ENCODE measurements at places on chromosomes 13 and 19.

GRCh38 chr13:60850526-60850925 is 453.5 kb downstream of the TDRD3 start:
- DNase-seq = no peak

- no peak for DNase-seq
Measured at GRCh38 chr19:39183104-39183503, 13.7 kb upstream of the NCCRP1 start.

GRCh38 chr19:46068345-46069258 is 27.8 kb upstream of the IGFL4 start:
- no peak for DNase-seq

DNA sequence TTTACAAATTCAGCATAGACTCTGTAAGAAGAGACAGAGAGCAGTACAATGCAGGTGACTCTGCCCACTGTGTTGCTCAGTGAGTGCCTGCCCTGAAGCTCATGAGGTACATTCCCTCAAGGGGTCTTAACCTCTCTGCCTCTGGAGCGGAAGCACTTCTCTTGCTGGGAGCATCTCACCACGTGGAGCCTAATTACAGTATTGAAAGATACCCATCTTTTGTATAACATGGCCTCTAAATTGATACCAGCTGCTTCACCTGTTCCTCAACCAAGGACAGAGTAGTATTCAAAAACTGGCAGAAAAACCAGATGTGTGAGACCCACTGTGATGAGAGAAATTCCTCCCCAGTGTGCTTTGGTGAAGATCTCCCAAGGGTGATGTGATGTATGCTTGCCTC is 77.1 kb downstream of the SACS start:
- no peak for DNase-seq

GRCh38 chr13:111233080-111233479 is 87.4 kb upstream of the TEX29 start:
- no peak for DNase-seq

- no peak for DNase-seq
Measured at GRCh38 chr13:63408331-63409189, 1992.9 kb upstream of the PCDH20 start.

- DNase-seq = no peak
Measured at GRCh38 chr13:40016953-40017660, 361.6 kb downstream of the COG6 start.

DNA sequence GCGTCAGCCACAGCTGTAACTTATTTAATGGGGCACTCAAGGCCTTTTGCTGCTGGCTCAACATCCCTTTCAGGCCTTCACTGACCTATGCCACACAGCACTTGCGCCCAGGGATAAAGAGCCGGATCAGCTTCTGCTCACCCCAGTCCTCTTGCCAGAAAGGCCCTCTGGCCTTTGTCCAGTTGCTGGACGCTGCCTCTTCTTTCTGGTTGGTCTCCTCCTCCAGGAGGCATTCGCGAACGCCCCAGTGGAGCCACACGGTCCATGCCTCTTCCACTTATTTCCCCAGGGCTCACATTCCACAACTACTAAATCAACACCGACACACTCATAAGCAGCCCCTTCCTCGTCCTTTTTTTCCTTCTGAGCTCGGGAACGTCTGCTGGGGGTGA is 3.7 kb upstream of the ZNF329 start:
- no peak for DNase-seq

- DNase-seq = no peak
Measured at GRCh38 chr13:94717916-94718315, 5.6 kb upstream of the SOX21 start.

DNA sequence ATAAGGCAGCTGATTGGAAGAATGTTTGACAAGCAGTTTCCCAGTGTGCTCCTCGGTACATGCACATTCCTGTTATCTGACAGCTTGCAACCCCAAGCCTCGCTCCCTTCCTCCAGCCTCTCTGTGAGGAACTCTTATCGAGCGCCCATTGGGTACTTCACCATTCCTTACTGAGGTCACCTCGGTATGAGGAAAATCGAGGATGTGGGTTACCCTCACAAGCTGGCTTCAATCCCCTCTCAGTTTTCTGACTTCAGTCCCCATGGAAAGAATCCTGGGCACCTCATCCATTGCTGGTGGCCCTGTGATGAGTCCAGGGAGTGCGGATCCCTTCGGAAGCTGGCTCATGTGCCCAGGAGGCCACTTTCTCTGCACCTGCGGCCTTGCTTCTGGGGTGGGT is 17.3 kb downstream of the TEX29 start:
- no peak for DNase-seq

DNA sequence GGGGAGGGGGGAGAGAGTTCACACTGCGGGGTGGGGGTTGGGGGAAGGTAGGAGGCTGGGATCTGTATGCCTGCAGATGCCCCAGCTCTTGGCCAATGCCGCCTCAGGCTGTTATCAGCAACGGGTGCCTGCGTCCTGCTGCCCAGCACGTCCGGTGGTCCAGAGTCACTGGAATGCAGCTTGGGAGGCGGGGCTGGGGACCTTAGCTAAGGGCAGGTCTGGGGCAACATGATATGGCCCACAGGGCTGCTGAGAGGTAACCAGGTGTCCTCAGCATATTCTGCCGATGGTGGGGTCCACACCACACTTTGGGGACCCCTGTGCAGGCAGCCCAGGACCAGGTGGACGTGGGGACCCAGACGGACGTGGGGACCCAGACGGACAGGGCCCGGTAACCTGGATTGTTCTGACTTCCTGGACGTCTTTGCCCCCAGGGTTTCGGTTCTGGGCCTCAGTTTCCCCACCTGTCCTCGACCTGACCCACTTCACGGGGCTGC is 668 bp upstream of the ARHGAP45 start:
- no peak for DNase-seq

- DNase-seq = no peak
Measured at GRCh38 chr19:10316229-10317044, 622 bp upstream of the FDX2 start.

- DNase-seq = no peak
Measured at GRCh38 chr19:42170715-42171114, 38.5 kb upstream of the POU2F2 start.

DNA sequence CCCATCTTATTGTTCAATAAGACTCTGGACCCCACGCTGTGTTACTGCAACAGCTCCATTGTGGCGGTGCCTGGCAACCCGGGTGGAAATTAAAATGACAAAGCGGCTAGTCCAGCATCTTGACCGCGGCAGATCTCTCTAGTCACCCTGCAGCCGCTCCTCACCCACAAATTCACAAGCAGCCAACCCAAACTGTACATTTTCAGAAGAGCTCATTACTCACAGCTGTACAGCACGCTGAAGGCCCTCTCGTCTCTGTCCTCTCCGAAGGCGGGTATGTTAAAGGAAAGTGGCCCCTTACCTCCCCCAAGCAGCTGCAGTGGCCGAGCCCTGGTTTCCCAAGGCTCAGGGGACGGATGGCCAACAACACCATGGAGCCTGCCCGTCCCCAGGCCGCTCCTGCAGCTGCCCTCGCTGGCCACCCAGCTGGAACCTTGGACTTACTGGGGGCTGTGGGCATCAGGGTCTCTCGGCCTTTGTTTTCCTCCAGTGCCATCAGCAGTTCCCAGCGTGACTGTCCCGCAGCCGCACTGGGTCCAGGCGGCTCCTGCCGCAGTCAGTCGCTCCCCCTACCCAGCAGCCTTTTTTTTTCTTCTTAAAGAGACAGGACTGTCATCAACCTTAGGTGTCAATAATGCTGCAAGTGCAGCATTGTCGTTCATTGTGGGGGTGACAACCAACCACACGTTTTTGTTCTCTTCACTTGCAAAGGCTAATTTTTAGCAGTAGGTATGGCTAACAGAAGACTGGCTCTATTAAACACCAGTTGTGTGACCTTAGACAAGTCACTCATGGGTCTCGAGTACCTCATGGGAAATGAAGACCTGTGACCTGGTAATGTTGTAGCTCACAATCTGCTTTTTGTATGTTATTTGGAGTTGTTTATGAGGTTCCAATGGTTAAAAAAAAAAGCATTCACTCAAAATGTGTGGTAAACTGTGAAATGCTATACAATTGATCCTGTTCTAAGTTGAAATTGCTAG is at the start of gene SACS:
Gene SACS, minus strand, starts transcription at position 532 of the 983 bp plus-strand sequence. CDS start 22,463 bp downstream, outside the sequence.
- no peak for DNase-seq

DNA sequence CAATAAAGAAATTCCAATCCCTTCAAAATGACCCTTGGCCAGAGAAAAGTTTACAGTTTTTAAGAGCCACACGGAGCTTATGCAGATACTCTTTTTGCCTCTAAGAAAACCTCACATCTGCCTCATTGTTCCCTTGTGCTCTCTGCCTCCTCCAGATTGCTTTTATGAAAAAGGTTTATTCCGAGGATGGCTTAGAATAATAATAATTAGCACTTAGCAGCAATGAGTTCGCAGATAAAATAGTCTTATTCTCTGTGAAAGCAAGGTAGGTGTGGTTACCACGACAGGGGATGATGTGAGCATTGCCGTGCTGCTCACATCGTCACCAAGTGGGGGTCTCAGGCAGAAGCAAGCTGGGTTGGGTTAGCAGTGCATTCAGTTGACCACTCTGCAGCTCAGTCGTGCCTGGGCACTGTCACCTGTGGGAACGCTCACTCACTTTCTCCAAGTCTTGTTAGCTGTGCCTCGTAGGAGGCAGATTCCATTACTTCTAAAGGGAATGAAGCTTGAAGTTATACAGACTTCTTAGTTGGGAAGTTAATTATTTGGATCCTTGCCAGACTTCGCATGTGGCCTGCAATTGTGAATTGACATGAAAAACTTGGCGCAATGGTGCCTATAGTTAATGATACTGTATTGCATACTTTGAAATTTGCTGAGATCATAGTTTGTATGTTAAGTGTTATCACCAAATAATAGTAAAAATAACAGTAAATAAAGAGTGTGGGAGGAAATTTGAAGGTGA is 157.2 kb downstream of the MYO16 start:
- DNase-seq = no peak

GRCh38 chr19:4870025-4870700 is 2.7 kb upstream of the PLIN3 start:
- no peak for DNase-seq

GRCh38 chr13:72458701-72459100 is 268.7 kb downstream of the MZT1 start:
- DNase-seq = no peak

GRCh38 chr19:55086730-55087541 is 11.3 kb downstream of the EPS8L1 start:
- DNase-seq = no peak

- no peak for DNase-seq
Measured at GRCh38 chr13:80203496-80203895, 137.4 kb downstream of the SPRY2 start.

- DNase-seq = no peak
Measured at GRCh38 chr13:29847501-29847983, 2.9 kb downstream of the UBL3 start.

GRCh38 chr13:56718791-56719190 is 421.9 kb upstream of the PRR20A start:
- DNase-seq = no peak

GRCh38 chr19:41940731-41941409 is 12.6 kb upstream of the ERFL start:
- no peak for DNase-seq

DNA sequence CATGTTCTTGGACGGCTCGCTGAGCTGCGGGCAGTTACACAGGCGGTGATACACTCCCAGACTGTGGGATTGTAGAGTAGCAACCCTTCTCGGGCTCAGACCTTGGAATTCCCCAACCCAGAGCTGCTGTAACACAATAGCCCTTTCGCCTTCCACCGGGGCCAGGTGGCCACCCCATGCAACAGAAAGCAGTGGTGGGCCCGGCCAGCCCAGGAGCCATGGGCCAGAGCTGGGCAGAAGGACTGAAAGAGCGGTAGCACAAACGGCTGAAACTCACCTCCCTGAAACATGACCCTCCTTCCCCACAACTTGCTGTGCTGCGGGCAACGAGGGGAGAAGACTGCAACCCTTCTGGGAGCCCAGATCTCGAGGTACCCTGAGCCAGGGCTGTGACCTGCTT is 429.0 kb downstream of the SLITRK1 start:
- DNase-seq = no peak

GRCh38 chr13:27252467-27252866 is 1.1 kb downstream of the RPL21 start:
- no peak for DNase-seq

- DNase-seq = no peak
Measured at GRCh38 chr19:45581576-45581975, 3.0 kb downstream of the OPA3 start.

- DNase-seq = no peak
Measured at GRCh38 chr13:40186626-40187323, 479.7 kb downstream of the FOXO1 start.

GRCh38 chr19:2540646-2541454 is 64.9 kb downstream of the GADD45B start:
- DNase-seq = no peak

DNA sequence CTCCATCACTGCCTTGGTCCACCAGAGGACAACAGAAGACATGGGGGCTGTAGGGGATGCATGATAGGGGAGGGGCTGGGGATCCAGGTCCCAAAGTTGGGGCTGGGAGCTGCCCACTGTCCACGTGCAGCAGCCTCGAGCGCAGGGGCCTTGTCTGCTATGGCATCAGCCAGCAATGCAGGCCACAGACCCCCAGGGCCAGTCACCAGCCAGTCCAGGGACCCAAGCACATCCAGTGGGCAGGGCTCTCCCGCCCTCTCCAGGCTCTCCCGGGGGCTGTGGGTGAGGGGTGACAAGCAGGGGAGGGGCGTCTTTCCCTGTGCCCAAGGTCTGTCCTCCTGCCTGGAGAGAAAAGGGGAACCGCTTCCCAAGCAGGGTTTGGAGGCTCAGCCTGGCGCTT is 32.8 kb downstream of the PEPD start:
- no peak for DNase-seq

GRCh38 chr19:19777692-19778091 is 43.9 kb downstream of the ZNF506 start:
- DNase-seq = no peak

DNA sequence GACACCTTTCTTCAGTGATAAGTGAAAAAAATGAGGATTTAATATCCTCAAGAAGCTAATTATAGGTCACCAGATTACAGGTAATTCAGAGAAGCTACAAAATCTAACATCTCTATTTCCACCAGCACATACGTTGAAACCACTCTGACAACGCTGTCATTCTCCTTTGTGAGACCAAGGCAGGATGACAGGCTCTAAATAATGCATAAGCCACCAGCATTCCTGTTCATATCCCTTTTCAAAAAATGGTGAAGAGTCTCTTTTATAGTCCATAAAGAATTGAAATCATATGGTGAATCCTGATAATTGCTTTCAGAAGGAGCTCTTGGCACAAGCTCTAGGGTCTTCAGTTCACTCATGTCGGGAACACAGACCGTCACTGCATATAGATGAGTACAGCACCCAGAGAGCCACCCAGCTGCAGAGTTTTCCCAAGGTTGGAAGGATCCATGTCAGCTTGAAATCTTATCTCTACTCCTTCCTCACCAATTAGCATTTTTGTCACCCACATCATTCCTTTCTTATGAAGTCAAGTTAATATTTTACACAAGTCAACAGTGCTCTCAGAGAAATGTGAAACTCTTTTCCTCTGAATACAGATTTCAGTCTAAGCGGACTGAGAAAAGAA is 431.4 kb downstream of the TBC1D4 start:
- DNase-seq = no peak

DNA sequence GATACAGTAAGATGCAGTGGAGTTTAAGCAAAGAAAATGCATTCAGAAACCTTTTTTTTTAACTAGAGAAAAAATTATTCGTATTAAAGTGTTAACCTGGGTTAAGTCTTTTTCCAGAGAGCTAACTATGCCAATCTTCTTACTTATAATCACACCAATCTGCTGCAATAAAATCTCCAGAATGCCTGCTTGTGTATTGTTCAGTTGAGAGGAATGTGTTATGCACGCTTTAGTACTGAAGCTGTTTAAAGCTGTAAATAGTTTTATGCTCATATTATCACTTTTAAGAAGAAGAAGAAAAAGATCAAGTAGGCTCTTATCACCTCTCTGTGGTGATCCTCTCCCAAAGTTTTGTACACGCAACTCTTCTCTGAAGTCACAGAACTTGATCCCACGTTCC is 528.7 kb downstream of the RFC3 start:
- DNase-seq = no peak

- no peak for DNase-seq
Measured at GRCh38 chr19:5177745-5178450, 162.7 kb downstream of the PTPRS start.

Data from stimulated activated CD4-positive, alpha-beta T cell treated with anti-CD3 and anti-CD28 coated beads, Interleukin-1b, Interleukin-23, amount 100 ng/mL, for 1 hour (primary cell).